Upper lobe of right lung (tissue), 1 donor: ENCODE measurements at places on chromosomes 4 and X.

DNA sequence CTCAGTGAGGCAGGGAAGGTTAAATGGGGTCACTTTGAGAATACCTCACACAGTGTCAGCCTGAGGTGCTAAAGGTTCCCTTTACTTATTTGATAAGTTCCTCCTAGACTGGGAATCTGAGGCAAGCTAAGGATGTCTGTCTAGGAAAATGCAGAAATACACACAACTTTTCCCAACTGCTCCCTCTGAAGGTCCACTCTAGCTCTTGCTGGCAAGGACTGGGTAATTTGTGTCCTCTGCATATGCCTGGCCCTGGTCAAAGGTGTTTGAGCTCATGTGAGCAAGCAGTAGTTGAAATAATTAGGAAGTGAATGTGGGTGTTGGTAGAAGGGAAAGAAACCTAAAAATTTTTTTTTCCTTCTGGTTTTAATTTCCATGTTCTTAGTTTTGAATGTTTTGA is 21.3 kb downstream of the TXLNG start:
- no peak for DNase-seq

DNA sequence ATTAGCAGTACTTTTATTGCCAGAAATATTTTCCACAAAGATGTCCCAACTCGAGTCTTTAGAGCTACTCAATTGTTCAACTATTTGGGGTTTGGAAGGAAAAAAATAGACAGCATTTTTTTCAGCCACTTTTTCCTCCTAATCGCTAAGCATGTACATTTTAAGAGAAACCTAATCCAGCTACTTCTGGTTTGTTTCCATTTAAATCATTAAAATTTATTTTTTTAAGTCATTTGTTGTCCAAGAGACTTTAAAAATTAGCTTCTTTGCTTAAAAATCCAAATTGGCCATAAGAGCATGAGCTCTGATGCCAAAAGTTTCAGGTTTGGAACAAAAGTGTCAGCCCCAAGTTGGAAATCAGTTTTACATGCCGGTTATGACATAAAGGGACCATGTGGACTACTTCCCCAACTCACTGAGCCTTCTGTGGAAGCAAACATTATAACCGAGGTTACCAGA is 186.3 kb upstream of the INTU start:
- no peak for DNase-seq

- no peak for DNase-seq
Observed at GRCh38 chr4:27836523-27836922, 975.9 kb downstream of the STIM2 start.

- DNase-seq: no peak
Observed at GRCh38 chrX:101025126-101025525, 26.8 kb downstream of the TRMT2B start.

- DNase-seq: no peak
Observed at GRCh38 chr4:71009086-71009485, 15.6 kb downstream of the DCK start.
